ENCODE measurements at places on chromosomes 5 and 9.
A peak's percentile ranks its signal among the peaks of the same experiment; 100 is the strongest.

DNA sequence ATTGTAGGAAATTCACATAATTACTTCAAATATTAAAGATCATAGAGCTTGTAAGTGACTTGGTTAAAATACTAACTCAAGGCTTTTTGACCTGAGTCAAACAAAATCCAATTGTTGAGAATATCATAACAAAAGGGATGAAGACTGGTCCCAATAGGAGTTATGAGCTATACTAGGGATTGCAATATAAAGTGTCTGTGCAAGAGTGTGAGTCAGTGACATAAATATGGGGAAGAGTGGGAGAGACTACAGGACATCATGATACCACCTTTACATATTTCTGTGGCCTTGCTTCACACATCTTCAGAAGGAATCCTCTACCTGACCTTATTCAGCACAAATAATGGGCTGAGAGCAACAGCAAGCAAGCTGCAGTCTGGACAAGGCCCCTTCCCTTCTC lies 180.9 kb upstream of the SLC24A2 start:
- no peak for DNase-seq

DNA sequence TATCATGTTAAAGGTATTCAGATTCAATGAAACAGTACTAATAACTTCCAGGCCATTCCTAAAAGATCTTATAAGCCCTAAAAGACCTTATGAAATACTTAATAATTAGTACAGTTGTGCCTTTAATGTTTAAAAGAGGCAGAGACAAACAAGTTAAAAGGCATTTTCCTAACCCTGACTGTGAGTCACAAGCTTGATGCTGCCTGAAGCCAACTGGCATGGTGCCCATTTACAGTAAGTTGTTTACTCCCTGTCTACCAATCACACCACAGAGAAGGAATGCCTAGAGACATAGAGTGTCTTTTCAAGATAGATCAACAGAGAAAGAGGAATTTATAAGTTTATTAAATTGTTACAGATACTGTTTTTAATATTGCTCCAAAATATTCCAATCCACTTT lies 47.8 kb downstream of the NR3C1 start:
- peak; percentile 30 for DNase-seq

DNA sequence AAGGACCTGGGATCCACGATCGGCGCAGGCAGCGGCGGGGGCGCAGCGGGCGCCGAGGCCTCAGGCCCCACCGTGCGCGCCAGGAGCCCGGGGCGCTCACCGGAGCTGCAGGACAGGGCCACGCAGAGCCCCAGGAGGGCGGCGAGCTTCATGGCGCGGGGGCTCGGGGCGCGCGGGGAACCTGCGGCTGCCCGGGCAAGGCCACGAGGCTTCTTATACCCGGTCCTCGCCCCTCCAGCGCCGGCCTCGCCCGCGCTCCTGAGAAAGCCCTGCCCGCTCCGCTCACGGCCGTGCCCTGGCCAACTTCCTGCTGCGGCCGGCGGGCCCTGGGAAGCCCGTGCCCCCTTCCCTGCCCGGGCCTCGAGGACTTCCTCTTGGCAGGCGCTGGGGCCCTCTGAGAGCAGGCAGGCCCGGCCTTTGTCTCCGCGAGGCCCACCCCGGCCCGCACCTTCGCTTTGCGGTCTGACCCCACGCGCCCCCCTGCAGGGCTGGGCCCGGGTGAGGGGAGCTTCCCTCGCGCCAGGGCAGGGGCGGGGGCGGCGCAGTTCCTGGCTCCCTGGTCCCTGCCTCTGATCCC lies at the start of gene SCGB3A1:
Gene SCGB3A1 (minus strand): TSS at position 189 of the 577 bp plus-strand sequence. CDS start 37 bp downstream, at position 152.
- no peak for DNase-seq

- peak; percentile 15 for DNase-seq
These were observed 942 bp downstream of the PHF2 start for GRCh38 chr9:93577078-93577974.

DNA sequence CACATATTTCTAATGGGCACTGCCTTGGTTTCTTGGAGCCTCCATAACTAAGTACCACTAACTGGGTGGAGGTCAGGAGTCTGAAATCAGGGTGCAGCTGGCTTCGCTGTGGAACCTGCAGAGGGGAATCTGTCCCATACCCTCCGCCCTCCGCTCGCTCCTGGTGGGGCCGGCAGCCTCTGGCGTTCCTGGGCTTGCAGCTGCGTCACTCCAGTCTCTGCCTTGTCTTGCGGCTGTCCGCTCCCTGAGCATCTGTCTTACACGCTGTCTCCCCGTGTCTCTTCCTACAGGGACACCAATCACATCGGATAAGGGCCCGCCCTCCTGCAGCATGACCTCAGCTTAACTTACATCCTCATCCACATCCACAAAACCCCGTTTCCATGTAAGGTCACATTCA lies 45.4 kb downstream of the NTNG2 start:
- no peak for DNase-seq

DNA sequence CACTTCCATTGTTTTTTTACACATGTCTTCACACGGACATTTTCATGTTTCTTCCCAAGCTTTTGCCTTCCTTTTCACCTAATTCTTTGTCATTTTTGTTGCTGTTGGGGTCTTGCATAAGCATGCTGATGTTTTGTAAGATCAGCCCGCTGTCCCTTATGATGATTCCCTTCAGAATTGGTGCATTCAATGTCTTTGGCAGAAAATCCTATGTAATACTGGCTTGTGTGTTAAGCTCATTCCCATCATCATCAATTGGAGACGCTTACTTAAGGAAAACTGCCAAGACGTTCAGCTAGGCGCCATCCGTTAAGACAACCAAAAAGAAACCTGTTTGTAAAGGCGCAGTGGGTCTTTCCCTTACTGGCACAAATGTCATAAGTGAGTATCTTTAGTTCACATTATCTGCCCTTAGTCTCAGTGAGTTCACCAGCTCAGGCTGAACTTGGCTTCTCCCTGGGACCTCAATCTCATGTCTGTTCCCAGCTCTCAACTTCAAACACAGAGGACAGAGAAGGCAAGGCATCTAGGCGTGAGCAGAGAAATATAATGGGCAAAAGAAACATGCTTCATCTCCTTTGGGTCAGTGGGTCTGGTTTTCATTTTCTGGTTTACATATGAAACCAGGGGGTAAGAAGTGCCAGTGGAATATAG lies 97.9 kb downstream of the EFNA5 start:
- DNase-seq: no peak

DNA sequence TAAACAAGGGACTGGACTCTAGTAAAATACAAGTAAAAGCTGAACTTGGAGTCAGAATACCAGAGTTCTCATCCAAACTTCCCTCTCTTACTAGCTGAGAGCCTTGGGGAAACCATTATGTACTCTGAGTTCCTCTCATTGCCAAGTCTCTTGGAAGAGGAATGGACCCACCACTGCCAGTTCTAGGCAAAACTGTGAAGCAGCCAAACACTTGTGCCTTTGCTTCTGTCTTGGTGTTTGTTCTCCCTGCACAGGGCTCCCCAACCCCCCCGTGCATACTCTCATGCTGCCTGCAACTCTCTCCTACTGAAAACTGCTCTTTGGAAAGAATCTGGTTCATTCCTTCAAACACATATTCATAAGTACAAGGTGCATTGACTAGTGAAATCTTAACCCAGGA lies 102.6 kb downstream of the PDZD2 start:
- DNase-seq: no peak

- no peak for DNase-seq
These were observed 36.4 kb upstream of the NKX2-5 start for GRCh38 chr5:173271419-173271818.

- peak; percentile 9 for DNase-seq
These were observed 74.0 kb downstream of the MACROH2A1 start for GRCh38 chr5:135324897-135325650.

GRCh38 chr5:167308466-167308865 lies 983.0 kb upstream of the WWC1 start:
- DNase-seq: no peak

DNA sequence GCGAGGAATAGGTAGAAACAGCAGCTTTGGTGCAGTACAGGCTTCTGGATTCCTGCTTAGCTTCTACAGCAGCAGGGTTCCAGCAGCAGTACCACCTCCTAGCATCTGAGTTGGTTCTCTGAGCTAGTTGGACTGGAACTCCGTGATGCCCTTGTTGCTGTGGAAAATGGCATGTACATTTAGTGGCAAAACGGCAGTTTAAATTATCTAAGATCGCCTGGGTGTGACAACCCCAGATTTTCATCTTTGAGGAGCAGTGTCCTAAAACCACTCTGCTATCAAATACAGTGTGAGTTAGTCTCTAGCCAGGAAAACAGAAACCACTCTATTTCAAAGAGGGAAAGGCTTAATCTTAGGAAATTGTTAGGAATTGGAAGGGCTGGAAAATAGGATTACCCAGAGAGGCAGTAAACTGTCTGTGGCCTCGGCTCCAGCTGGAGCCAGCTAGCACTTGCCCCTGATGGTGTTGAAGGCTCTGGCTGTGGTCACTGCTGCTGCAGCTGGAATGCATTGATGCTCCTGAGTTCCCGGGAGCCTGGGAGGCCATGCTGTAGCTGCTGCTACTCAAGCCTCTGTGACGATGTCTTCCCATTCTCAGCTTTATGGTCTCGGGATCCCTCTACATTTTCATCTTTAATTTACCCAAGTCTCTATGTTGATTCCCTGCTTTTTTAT lies 29.4 kb downstream of the RAD23B start:
- no peak for DNase-seq

DNA sequence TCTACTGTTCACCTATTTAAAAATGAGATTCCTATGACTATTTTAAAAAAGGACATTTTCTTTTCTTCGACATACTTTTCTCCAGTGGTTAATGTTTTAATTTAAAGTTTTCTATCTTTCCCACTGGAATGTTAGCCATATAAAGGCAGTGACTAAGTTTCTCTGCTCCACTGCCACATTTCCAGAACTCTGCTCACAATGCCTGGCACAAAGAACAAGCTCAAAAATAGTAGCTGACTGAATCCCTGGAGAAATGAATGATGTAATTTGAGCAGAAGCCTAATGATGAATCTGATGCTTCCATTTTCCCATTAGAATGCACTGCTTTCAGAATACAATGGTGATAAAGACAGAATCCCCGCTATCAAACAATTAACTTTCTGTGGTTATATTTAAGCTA lies 817.8 kb downstream of the MTRR start:
- no peak for DNase-seq

Data from activated CD4-positive, alpha-beta T cell treated with anti-CD3 and anti-CD28 coated beads, Interleukin-10, Interleukin-2, amounts not matched to agents 100 ng/mL and 50 ng/mL, durations not matched to agents 16 hours and 8 hours (primary cell).